ENCODE measurements at places on chromosomes 2 and 18. TPM values are rescaled to one million over a fixed set of nuclear protein-coding genes. Genes with fewer than 3 reads are reported as not detected.

DNA sequence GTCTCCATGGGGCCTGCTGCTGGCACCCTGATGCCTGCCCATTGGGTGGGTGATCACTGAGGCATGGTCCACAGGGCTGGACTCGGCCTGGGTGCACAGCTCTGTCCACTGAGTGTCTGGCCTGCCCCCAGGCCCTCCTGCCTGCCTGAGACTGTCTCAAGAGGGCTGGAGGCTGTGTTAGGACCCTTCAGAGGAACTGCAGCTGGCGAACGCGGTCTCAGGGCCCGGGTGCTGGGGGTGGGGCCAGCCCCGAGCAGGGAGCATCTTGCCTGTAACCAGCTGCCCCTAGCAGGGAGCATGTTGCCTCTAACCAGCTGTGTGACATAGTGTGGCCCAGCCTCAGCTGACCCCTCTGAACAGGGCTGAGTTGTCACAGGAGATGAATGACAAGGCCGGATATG lies 50.0 kb downstream of the TWIST2 start:
- no peak for DNase-seq

DNA sequence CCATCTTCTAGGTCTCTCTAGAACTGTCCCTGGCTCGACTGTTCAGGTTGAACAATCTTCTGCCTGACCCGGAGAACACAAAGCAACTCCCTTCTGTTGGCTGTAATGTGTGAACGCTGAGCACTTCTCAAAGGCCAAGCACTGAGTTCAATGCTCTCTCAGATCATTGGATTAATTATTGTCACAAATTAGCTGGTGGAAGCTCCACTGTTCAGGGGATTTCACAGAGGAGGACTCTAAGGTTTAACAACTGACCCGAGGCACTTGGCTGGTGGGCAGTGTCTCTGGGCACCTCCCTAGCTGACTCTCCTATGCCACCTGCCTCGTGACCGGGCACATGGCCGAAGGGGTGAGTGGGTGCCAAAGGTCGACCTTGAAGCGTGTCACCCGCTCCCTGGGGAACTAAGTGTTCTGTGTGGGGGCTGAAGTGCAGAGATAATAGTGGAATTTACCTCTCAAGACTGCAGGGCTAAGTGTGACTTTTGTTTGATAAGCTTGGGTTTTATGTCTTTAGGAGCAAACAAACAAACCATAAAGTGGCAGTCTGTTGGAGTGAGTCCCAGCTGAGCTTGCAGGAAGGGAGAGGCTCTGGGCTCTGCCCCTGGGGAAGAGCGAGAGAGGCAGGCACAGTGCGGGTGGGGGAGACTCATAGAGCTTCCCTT lies 64.8 kb downstream of the BCL2L11 start:
- DNase-seq = peak; percentile 47

- no peak for DNase-seq
Observed at GRCh38 chr2:58922245-58922644, 681.1 kb upstream of the FANCL start.

- DNase-seq = no peak
Observed at GRCh38 chr2:160891353-160891740, 268.9 kb upstream of the TANK start.

DNA sequence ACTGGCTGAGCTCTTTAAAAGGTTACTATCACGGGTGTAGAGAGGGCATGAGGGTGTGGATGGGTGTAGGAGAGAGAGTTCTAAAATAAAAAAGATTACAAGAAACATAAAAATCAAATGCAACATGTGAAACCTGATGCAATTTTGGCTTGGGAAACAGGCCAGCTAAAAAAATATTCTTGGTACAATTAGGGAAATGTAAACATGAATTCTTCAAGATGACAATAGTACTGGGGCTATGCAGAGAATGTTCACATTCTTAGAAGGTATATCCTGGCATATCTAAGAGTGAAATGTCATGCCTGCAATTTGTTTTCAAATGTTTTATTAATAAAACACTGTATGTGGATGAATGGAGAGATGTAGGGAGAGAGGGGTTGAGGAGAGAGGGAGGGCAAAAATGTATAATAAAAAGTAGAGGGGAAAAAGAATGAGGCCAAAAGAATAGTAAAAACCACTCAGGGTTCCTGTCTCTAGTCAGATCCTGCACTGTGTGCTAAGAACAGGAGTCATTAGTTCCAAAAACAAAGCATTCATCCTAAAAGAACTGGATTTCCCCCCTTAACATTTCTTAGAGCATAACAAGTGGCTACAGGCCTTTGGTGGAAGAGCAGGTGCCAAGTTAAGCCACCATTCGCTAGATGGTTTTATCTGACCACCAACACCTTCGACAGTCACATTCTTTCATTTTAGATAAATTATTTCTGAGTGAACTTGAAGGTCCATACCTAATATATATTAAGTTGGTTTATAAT lies 77.3 kb downstream of the LPIN2 start:
- no peak for DNase-seq

DNA sequence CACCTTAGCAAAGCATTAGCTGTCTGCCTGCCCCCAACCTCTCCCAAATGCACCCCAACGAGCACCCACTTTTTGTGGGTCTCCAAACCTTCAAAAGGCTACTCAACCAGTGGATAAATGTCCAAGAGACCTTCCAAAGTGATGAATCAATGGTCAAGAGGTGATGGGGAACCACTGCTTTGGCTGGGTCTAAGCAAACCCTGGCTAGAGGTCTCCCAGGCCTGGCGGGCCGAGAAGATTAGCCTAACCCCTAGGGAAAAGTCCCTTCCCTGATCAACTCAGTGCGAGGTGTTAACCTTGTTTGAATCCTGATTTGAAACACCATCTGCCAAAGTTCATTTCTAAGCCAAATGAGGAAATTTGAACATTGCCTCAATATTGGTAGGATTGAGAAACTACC lies 144.7 kb upstream of the SIX3 start:
- no peak for DNase-seq

GRCh38 chr2:31260870-31261269 lies 26.9 kb downstream of the EHD3 start:
- DNase-seq = no peak

- DNase-seq = no peak
Observed at GRCh38 chr2:102064679-102065674, 73.2 kb downstream of the IL1R2 start.

DNA sequence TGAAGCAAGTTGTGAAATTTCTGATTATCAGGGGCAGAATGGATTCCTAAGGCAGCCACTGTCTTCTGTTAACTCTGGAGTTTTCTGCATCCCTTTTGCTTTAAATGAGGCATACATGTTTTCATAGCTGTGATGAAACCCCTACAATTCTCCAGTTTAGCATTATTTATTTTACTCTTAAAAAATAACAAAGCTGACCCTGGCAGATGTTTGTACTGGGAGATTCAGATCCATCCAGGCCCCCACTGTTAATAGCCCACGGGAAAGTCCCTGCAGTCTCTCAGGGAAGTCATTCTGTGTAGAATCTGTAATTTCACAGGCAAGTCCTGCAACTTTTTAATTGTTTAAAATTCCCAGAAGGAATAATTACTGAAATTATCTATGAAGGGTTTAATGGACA lies 353 bp upstream of the SULT1C4 start:
- DNase-seq = no peak

DNA sequence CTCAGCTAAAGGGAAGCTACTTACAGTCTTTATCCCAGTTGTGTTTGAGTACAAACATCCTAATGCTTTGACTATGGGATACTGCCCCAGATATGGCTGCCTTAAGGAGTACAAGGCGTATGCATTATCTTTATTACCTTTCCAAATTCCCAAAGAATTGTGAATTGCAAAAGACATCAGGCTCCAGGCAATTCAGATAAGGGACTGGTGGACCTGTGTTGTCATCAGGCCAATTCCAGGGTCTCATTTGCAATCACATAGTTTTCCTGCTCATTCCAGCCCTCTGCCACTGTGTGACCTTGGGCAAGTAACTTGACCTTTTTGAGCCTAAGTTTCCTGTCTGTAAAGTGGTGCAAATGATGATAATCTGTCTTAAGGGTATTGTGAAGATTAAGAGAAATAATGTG lies 137.5 kb downstream of the FMNL2 start:
- no peak for DNase-seq

DNA sequence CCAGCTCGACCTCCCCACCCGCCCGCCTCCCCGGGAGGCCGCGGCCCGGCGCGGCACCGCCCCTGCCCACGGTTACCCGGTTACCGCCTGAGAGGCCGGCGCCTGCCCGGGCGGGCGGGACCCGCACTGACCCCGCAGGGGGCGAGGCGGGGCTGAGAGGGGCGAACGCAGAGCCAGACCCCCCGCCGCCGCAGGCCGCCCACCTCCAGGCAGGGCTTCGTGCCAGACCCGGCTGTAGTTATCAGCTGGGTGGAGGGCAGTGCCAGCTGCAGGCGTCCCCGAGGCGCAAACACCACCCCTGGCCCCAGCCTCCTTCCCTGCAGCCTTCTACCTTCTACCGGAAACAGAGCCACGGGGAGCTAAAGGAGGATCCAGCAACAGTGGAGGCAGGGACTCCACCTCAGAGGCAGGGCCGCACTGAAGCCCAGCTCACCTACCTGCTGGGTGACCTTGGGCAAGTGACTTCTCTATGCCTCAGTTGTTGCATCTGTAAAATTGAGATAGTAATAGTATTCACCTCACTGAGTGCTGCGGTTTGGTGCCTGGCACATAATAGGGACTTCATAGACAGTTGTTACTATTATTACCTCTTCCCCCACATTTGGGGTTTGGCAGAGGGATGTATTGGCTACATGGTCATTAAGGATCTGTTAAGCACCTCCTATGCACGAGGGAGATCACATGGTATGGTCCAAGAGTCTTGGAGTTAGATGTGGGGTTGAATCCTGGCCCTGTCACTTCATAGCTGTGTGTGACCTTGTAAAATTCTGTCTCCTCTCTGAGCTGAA lies 231.6 kb upstream of the SMAD2 start:
- no peak for DNase-seq

GRCh38 chr2:41870265-41870585 lies 177.6 kb upstream of the PKDCC start:
- DNase-seq = no peak

DNA sequence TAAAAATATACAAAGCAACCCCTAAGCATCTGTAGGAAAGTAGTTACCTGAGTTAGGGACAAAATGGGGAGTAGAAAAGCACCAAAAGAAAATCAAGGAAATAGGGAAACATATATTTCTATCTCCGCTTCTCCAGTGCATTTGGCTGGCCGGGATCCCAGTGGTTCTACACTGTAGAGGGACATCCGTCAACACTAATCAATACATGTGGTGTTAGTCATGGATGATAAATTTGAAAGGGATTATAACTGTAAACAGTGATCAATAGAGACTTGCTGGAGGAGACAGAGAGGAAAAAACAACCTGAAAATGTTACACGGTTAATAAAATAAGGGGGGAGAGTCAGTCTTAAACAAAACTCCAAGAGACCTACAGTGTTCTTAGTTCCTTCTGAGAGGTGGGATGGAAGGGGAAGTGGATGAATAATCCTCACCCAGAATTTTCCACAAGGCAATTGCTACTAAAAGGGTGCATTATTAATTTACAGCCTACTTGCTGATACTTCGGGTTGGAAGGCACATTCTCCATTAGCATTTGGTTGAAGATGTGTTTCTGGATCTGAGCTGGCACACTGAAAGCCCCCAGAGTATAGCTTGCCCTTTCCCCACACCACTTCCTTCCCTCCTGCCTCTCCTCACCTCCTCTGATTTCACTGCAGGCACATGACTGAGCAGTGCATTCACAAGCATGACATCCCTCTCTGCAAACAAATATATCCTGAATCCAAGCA lies 530.0 kb downstream of the BCL11A start:
- no peak for DNase-seq

DNA sequence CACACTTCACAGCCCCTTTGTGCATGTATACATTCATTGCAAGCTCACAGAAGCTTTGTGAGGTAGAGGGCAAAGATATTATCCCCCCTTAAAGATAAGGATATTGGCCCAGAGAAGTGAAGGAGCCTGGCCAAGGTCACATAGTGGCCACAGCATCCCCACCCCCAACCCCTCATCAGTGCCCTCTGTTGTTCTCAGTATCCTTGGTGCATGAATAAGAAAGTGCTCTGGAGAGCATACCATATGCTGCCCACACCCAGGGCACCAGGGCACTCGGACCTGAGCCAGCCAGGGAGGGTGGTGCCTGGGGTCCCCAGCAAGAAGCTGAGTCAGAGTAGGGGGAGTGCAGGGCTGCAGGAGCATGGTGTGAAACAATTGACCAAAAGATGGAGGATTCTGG lies 3.3 kb downstream of the DYSF start:
- peak; percentile 53 for DNase-seq

- no peak for DNase-seq
Observed at GRCh38 chr2:220263300-220263699, 635.9 kb downstream of the SLC4A3 start.

GRCh38 chr2:53452957-53453748 lies 314.5 kb upstream of the CHAC2 start:
- DNase-seq = no peak

- DNase-seq = no peak
Observed at GRCh38 chr2:40488101-40488601, 36.3 kb upstream of the SLC8A1 start.

DNA sequence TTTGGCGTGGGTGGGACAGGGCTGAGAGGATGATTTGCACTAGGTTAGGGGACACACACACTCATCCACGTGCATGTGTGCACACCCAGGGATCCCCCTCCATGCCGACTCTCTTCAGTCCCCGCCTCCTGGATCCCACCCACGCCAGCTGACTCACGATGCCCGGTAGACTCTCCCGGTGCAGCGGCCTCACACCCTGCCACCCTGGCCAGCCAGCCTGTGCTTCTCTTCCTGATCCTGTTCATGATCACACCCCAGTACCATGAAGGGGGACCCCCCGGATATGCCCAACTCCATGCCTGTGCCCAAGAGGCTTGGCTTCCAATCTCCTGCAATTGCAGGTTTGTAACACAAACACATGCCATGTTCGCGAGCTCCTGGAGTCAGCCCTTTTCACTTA lies 157.8 kb upstream of the HDAC4 start:
- no peak for DNase-seq

GRCh38 chr18:23171581-23172156 lies 36.4 kb downstream of the CABLES1 start:
- peak; percentile 39 for DNase-seq

- DNase-seq = peak; percentile 81
Observed at GRCh38 chr18:21914739-21915319, 174.2 kb downstream of the MIB1 start.

DNA sequence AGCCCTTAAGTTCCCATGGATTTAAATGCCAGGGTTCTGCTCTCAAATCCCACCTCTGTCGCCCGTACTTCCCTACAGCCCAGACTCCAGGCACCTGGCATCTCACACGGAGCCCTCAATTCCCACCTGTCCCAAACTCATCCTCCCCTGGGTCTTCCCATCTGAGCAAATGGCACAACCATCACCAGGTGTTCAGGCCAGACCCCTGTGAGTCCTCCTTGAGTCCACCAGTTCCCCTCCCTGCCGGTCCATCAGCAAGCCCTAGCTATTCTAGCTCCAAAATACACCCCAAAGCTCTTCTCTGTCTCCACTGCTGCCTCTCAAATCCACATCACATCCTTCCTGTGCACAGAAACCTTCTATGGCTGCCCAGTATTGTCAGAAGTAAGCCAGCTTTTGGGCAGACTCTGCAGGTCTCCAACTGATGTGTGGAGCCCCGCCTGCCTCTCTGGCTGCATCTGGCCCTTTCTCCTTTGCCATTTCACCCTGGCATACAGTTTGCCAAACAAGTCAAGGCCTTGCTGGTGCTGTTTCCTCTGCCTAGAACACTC lies 67.7 kb downstream of the DNMT3A start:
- no peak for DNase-seq

The CLEC4F gene
- not detected for total RNA-seq

The CRYBA2 gene
- total RNA-seq = 2.4 TPM

The FHOD3 gene
- total RNA-seq = 1.5 TPM

The GAREM1 gene
- 9.4 TPM for total RNA-seq

The PTRHD1 gene
- total RNA-seq = 37.2 TPM

The LYG2 gene
- not detected for total RNA-seq

The NT5C1B gene
- not detected for total RNA-seq

The HTR2B gene
- not detected for total RNA-seq

The NRP2 gene
- 313 TPM for total RNA-seq
